ENCODE measurements at places on chromosomes 12 and 14.

- DNase-seq, result no peak
Measured at GRCh38 chr12:61934564-61934963, 325.6 kb upstream of the USP15 start.

DNA sequence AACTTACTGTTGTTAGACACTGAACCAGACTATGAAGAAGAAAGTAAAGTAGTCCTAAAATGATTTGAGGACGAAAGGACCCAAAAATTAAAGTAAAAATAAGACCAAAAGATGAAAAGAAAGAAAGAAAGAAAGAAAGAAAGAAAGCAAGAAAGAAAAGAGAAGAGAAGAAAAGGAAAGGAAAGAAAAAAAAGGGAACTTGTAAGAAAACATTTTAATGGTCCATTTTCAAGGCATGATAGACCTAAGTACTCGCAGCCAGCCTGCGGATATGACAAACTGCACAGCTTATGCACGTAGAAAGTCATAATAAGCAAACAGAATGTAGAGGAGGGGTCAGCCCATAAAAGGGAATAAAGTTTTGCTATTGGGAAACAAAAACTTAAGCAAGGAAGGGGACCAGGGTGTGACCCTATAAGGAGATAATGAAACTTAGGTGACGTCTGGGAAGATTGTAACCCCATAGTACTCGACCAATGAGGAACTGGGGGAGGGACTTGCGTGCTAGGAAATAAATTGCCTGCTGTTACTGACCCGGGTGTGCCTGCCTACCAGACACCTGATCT lies 59.7 kb downstream of the APOBEC1 start:
- DNase-seq, result no peak

GRCh38 chr12:119668324-119668841 lies 450 bp downstream of the PRKAB1 start:
- no peak for DNase-seq

DNA sequence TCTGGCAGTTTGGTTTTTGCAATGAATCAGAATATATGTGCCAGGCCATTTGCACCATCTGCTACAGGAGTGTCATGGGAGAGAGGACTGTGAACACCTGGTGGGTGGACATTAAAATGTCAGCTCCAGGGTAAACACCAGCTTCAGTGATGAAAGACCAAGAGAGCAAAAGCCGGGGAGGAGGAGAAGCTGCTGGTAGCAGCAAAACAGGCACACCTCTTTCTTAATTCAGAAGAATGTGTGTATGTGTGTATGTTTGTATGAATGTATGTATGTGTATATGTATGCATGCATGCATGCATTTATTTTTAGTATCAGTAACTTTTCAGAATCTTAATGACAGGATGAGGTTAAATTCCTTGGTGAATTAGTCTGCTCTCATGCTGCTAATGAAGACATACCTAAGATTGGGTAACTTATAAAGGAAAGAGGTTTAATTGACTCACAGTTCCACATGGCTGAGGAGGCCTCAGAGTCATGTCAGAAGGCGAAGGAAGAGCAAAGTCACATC lies 357.4 kb upstream of the PRICKLE1 start:
- no peak for DNase-seq

- DNase-seq, result no peak
Measured at GRCh38 chr14:61462566-61463193, 141.3 kb downstream of the PRKCH start.

DNA sequence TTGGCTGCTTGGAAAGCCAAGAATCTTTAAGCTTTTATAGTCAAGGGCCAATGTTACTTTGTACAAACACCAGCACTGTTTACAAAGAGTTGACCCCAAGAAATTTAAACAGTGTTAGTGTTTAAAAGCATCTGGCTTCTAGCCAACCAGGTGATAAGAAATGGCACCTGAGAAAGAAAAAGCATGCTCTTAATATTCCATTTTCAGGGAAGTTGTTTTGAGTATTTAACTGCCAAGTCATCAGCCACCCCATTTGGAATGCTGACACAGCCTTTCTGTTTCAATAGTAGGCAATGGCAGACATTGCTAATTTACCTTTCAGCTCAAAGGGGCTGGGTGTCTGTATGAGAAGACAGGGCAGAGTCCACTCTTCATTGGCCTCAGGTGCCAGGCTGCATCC lies 3.7 kb upstream of the SLC35F4 start:
- no peak for DNase-seq

- no peak for DNase-seq
Measured at GRCh38 chr12:54486173-54486867, 11.2 kb upstream of the NCKAP1L start.

DNA sequence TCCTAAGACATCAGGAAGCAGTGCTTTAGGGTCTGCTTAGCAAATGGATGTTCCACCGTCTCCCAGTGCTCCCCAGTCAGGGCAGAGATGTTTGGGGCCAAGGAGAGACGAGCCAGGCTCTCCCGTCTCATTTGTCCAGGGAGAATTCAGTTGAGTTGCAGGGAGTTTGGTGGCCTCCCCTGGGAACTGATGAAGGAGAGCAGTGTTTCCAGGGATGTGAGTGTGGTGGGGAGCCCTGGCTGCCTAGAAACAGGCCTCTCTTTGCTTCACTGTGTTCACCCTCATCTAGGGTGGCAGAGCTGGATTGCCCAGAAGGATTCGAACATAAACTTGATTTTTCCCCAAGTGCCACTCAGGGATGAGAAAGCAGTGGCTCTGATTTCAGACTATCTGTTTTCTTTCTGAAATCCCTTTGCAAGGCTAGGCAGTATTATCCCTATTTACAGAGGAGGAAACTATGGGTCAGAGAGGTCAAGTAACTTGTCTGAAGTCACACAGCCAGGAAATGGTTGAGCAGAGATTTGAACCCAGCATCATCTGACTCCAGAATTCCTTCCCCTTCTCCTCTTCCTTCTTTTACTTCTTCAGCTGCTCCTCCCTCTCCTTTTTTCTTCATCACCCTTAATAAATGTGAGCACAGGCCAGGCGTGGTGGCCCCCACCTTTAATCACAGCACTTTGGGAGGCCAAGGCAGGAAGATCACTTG lies 6.6 kb downstream of the TPCN1 start:
- no peak for DNase-seq

DNA sequence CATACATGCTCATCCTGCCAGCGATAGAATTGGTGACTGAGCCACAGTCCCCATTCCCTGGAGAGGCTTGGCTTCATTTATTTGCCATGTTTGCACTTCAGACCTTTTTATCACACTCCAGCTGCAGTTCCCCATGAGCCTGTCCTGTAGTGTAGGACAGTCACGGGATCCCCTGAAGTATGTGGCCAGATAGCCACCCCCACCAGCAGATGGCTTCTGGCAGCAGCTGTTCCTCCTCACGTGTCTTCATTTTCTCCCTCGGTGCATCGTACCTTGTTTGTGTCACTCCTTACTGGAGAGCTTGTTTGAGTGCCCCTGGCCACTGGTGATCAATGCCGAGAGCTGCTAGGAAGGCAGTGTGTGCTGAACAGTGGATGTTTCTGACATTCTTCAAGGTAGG lies 40.2 kb downstream of the UBE3B start:
- DNase-seq, result no peak

DNA sequence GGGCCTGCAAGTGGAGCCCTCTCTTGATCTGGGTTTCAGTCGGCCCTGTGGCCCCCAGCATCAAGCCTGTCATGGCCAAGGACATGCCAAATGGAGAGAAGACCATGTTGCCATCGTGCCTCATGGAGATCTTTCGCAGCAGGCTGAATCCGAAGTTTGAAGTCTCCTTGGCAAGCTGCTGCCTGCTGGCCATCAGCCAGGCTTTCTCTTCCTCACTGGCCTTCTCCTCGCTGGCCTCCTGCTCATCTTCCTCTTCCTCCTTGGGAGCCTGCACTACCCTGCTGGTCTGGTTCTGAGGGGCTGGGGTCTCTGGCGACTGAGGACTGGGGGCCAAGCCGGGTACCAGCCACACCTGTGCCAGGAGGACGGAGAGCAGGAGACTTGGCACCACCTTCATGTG lies 2.9 kb downstream of the SERPINA10 start:
- DNase-seq, result no peak

GRCh38 chr14:101133068-101133467 lies 229.5 kb upstream of the RTL1 start:
- no peak for DNase-seq

DNA sequence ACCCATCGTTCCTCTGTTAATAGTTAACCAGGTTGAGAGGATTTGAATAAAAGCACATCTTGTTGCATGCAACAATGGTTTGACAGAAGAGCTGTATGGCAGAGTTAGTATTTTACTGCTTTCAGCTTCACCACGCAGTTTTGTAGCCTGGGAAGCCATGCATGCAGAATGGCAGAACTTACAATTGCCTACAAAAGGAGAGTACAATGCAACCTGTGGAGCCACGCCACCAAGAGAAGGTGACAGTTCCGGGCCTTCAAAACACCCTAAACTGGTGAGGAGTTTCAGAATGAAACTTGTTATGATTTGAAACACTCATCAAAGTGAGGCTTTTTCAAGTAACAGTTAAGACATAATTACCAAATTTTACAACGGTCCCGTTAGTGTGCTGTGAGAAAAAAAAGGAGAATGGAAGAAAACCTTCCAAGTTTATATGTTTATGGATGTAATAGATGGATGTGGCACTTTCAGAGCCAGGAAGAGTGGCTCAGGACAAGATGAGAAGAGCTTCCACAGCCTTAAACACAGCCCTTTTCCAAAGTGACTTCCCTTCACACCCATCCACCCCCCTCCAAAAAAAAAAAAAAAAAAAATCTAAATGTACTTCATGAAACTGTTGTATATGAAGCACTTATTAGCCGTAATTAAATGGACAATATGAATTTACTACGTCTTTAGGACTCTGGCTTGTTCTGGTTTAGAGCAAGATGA lies 158.7 kb downstream of the EGLN3 start:
- no peak for DNase-seq

DNA sequence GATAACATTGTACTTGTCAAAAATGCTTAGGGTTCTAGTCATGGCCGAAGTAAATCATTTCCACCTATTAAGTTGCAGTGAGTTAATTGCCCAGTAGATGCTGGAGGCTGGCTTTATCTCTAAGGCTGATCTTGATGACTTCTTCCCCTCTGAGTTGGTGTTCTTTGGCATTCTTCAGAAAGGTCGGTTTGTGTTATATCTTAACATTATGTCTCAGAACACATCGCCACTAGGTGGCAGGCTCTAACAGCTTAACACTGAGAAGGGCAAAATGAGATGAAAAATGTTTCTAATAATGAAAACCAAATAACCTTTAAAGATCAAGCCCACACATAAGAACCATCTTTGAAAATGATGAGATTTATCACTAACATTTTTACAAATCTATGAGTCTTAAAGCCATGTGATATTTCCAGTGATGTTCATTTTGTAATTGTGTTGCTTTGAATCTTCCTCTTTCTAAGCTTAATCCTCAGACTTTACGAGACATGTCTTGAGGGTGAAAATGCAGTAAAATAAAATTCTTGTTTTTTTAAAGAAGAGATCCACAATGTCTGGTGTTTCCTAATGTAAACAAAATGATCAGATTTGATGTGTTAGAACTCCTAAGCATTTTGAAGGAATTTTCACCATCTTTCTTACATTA lies 28.6 kb downstream of the SUDS3 start:
- DNase-seq, result peak; percentile 65

- DNase-seq, result peak; percentile 78
Measured at GRCh38 chr14:50773632-50774541, 57.1 kb downstream of the NIN start.

GRCh38 chr14:104673481-104673880 lies 15.9 kb upstream of the INF2 start:
- DNase-seq, result no peak

GRCh38 chr12:1808798-1809480 lies 11.4 kb upstream of the LRTM2 start:
- no peak for DNase-seq

GRCh38 chr12:69645031-69645430 lies 34.3 kb upstream of the LRRC10 start:
- no peak for DNase-seq

GRCh38 chr14:59305836-59306555 lies 117.5 kb downstream of the DAAM1 start:
- DNase-seq, result no peak

GRCh38 chr12:125120566-125120965 lies 55.3 kb downstream of the AACS start:
- no peak for DNase-seq

DNA sequence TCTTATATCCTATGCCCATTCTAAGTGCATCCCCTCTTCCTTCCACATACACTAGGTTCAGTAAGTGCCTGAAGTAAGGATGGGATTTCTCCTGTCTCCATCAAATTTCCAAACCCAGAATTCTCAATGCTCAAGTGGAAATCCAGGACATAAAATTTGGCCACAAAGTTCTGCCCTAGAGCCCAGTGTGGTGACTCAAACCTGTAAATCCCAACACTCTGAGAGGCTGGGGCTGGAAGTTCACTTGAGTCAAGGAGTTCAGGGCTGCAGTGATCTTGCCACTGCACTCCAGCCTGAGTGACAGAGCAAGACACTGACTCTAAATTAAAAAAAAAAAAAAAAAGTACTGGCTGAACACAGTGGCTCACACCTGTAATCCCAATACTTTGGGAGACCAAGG lies 4.5 kb upstream of the ARF3 start:
- no peak for DNase-seq
